ENCODE measurements at places on chromosomes 5 and 9.
A peak's percentile ranks its signal among the peaks of the same experiment; 100 is the strongest.

DNA sequence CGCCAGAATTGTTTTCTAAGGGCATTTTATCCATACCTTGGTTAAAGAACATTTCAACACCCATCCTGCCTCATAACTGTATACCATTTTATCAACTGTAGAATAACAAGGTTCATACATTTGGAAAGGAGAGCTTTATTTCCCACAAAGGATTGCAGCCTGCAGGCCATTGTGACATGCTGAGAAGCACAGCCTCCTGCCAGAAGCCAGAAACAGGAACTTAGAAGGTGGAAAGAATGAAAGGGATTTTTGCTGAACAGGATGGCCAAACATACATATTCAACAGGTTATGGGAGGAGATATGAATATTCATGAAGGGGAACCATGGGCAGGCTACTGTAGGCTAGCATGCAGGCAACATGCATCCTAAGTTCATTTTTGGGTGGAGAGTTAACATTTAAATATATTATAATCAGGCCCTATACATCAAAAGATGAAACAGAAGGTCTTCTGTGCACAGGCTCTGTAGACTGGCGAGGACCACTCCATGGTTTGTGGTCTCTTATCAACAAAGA lies 59.9 kb upstream of the DIRAS2 start:
- DNase-seq: no peak

DNA sequence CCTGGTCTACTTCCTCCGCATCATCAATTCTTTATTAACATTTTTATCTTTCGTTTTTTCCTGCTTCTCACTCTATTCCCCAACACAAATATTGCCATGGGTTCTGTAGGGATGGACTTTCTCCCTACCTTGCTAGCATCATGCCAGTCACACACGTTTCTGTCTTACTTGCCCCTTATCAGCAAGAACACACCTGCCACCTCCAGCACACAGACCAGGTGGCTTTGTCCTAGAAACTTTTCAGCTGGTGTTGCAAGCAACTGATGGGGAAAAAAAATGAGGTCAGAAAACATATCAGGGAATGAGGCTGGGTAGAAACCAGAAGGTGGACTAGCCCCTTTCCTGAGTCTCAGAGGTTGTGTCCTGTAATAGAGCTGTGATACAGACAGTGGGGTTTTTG lies 5.8 kb downstream of the SH3RF2 start:
- no peak for DNase-seq

DNA sequence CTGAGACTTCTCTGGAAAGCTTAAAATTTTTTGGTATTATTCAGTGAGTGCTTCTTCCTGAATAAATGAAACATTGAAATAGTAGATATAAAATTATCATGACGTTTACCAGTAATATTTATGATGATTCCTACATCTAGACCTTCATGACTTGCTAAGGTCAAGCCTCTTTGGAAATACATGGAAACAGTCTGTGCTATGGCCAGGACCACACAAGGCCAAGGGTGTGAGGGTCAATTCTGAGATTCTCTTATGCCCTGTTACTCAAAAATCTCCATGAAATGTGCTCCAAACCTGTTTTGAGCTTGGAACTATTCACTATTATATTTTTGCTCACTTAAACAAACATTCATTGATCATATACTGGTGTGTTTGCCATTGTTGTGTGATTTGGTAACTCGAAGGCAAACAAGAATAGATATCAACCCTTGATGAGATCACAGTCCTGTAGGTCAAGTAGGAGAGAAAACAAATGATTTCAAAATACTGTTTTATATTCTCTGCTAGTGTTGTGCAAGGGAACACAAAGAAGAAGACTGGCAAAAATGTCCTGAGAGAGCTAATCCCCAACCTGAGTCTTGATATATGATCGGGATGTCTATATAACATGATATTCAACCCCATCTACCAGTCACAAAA lies 1254.9 kb upstream of the DMAC1 start:
- no peak for DNase-seq

GRCh38 chr9:2043243-2043642 lies 28.1 kb downstream of the SMARCA2 start:
- no peak for DNase-seq

DNA sequence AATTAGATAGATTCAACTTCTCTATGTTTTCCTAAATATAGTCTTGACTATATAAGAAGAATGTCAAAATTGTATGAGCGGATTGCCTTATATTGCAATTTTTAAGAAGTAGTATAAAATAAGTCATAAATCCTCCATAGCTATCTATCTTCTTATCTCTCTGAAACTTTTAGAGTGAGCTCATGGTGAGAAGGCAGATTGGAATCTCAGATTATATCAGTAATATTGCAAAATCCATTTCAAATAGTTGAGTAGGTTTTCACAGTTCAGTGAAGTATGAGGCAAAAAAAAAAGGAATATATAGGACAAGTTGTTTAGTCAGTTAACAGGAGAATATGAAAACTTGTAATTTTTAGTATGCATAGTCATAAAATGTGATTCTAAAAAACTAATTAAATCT lies 156.4 kb downstream of the FAM174A start:
- DNase-seq: peak; percentile 85

- DNase-seq: peak; percentile 56
Observed at GRCh38 chr5:17037751-17038150, 101.7 kb upstream of the MYO10 start.

DNA sequence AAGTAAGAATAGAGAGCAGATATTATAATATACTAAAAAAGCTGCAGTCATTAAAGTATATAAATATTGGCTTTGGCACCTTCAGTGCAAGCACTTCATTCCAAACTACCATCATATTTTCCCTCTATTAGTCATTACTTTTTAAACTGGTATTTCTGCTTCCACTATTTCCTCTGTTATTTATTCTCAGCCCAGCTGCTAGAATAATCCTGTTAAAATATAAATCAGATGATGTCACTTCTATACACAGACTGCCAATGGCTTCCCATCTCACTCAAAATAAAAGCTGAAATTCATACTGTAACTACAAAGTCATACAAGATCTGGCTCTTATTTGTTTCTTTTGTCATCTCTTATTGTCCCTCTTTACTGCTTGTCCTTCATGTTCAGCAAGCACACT lies 432.9 kb downstream of the TLE4 start:
- no peak for DNase-seq

DNA sequence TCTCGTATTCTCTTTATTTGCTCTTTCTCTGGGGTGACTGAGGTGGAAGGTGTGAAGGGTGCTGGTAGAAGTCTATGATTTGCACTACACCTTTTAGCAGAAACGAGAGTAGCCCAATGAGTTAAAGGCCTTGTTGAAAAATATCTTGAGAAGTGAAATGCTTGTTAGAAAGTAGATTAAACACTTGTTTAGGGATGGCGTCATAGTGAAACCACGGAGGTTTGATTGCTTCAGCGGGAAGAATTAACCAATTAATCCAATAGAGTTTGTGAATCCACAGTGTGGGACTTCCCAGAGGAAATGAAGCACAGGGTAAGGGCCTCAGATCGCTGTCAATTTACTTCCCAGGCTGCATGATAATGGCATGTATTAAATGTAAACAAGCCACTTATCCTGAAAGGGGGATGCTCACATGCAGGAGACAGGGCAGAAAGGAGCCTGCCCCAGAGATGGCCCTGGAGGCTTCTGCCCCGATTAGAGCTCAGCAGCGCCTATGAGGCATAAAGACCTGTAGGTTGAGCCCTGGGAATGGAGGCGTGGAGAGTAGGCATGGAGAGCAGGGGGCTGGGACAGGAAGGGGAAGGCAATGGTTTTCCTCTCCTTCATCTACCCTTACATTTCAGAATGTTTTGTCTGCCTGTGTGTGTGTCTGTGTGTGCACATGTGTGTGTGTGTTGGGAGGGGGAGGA lies 1.5 kb downstream of the FAM170A start:
- DNase-seq: no peak

GRCh38 chr5:120614531-120615180 lies 150.6 kb downstream of the PRR16 start:
- peak; percentile 48 for DNase-seq

DNA sequence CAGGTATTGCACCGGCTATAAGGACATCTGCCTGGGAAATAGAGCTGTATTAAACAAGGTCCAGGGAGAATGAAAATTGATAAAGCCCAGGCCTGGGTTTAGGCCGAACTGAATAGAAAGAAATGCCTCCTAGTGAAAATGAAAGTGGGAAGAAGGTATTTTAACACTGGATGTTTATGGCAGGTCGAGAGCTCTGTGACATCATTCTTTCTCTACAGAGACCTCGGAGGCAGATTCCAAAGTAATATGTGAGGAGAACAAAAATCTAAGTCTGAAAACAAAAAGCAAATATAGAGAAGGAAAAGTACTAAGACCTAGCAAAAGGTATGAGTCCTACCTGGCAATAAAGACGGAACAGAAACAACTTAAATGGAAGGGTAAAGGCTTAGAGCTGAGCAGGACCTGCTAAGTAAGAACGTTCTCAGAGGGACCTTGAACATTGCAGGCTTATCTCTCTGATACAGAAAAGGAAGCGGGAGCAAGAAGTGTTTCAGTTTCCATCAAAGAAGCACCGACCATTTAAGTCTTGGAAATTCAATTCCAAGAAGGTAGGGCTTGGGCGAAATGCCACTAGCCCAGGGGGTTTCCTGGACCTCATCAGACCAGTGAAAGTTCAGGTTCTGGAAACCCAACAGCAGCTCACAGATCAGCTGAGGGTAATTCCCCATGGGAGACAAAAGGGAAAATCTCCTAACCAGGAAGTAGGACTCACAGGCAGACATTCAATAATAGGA lies 80.0 kb downstream of the SUSD1 start:
- DNase-seq: no peak

GRCh38 chr5:120735076-120735475 lies 271.0 kb downstream of the PRR16 start:
- DNase-seq: peak; percentile 13

GRCh38 chr5:67925511-67925910 lies 290.0 kb upstream of the PIK3R1 start:
- DNase-seq: no peak

DNA sequence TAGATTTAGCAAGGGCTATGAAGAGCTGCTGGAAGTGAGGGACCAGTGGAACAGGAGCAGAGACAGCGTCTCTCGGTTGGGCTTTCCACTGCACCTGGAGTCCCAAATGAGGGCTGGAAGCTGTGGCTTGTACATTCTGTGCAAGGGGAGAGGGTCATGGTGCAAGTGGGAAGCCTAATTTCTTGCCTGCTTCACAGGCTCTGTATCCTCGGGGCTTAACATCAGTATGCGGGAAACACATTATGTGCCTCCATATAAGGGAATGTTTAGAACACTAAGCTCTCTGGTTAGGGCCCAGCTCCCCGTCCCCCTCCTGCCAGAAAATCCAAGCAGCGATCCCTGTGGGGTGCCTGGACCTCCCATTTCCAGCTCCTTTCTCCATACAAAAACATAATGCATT lies 89.0 kb upstream of the NIPAL4 start:
- DNase-seq: no peak

DNA sequence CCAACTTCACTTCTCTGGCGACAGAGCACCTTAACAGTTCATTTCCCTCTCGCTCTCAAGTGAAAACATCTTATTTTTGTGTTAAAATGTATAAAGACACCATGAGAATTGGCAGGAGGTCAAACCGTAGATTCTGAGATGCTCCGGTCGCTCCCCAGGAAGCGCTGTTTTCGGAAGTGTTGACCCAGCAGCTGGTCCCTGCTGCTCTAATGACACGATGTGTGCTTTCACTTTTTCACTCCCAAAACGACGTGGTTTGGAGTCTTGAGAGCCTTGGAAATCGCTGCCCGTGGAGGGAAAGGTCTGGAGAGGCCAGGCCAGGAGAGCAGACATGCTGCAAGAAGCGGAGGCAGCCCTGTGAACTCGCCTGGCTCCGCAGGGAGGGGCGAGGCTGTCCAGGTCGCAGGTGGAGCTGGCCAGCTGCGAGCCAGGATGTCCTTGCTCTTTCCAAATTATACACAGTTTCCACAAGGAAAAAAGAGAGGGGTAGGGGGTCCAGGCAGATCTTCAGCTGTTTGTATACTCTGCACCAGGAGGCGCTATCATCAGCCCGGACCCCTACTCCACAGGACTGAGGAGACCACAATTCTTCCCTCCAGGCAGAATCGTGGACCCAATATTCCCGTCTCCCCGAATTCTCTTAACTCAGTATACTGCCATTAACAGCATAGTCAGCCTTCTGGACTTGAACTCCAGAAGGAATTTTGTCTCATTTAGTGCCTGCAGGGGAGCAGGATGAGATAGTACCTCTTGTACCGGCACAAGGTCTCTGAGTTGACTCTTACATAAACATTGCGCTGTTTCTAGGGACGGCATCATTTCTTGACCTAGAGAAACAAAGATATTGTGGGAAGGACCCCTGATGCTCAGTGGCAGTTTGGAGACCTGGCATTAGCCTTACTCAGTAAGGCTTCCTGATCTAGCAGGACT lies 248.6 kb upstream of the ANKRD55 start:
- DNase-seq: peak; percentile 38

- peak; percentile 53 for DNase-seq
Observed at GRCh38 chr9:125119643-125120286, 23.6 kb downstream of the SCAI start.

Measured in ELR (cell line).